ENCODE measurements at places on chromosomes 5 and 9.

DNA sequence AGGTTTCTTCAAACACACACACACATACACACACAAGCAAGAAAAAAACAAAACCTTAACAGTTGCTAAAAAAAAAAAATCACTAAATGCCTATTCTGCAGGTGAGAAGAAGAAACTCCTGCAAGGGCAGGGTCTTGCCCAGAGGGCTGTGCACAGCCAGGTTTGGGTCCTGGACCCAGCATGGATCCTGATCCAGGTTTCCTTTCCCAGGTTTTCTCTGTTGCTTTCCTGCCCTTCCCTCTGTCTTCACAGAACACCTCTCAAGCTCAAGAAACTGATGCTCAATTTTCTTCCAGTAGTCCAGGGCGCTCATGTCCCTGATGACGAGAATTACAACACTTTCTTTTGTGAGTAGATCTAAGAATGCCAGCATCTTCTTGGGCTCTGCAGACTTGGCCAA lies 136.6 kb downstream of the PAX5 start:
- no peak for DNase-seq

- DNase-seq = no peak
Observed at GRCh38 chr9:75962013-75962661, 71.7 kb downstream of the PCSK5 start.

DNA sequence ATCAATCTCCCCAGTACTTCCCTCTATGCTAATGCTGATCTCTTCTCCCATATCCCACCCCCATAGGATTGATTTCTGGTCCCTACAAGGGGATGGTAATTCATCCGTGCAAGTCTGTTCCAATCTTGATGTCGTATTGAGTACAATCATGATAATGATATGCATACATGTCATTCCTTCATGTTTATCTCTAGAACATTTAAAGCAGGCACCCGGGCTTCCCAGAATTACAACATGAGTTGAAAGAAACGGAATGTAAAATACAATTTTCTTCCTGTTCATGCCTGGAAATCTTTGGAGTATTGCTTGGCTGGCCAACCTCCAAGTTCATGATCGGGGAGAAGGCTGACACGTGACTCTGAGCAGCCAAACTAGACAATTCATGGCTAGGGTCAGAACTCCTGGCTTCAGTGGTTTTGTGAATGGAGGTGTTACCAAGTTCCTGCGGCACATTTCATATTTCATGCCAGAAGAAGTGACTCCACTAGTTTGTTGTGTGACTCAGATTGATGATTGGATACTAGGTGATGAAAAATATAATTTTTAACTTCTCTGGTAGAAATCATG lies 66.6 kb downstream of the C9orf152 start:
- DNase-seq = no peak

DNA sequence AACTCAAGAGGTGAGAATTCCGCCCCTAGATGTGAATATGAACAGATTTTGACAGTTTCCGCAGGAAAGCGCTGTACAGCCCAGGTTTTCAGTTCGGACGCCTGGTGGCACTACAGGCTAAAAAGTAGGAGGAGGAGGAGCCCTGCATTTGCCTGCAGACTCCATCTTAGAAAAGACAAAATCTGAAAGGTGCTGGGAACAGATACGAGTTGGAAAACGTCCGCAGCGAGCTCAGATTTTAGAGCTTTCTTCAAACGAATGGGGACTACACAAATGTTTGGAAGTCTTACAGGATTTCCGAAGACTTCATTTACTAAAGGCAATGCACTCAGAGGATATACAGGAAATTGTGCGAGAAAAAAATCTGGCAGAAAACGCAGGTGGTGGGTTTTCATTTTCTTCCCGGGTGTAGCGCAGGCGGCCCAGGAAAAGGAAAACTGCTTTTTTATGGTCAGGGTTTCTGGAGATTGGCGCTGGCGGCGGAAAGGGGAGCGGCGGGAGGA lies 9.9 kb upstream of the PCDHB2 start:
- DNase-seq = no peak

GRCh38 chr5:120062515-120062917 lies 401.6 kb upstream of the PRR16 start:
- no peak for DNase-seq

GRCh38 chr5:67578011-67578410 lies 381.4 kb upstream of the CD180 start:
- no peak for DNase-seq

DNA sequence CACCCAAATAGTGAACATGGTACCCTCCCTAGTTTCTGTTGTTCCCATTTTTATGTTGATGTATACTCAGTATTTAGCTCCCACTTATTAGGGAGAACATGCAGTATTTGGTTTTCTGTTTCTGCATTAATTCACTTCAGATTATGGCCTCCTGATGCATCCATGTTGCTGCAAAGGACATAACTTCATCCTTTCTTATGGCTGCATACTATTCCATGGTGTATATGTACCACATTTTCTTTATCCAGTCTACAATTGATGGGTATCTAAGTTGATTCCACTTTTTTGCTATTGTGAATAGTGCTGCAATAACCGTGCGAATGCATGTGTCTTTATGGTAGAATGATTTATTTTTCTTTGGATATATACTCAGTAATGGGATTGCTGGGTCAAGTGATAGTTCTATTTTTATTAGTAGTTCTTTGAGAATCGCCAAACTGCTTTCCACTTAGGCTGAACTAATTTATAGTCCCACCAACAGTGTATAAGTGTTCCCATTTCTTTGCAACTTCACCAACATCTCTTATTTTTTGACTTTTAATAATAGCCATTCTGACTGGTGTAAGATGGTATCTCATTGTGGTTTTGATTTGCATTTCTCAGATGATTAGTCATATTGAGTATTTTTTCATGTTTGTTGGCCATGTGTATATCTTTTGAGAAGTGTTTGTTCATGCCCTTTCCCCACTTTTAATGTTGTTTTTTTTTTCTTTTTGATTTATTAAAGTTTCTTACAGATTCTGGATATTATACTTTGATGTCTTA lies 79.6 kb downstream of the SMIM15 start:
- no peak for DNase-seq

DNA sequence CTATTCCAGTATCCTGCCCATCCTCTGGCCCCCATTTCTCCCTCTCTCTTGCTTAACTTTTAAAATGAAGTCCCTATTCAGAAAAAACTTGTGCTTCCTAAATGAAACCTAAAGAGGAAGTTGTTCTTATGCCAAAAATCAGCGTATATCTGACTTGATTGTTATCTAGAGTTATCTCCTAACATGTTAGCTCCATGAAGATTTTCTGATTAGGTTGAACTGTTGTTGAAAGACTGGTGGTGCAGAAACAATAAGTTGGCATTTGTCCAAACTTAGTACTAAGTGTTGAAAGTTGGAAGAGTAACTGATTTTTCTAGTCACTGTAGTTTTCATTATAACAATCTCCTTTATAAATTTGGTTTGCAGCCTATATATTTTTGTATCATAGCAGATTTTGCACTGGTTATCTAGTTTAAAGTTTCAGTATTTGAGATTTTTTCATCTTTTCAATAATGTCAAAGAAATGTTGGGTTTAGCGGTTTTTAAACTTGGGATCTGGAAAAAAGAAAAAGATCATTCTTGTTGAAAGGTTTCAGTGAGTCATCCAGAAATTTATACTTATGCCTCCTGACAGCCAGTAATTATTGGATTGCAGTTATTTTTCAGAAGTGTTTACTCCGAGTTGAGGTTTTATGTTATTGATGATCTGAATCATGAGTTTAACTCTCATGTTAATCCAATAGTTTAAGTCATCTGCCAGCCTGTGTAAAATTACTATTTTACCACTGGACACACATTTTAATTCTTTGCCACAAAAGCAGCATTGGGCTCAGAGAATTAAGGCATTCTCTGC lies 60.6 kb downstream of the PAM start:
- no peak for DNase-seq

GRCh38 chr9:121222524-121223171 lies 21.0 kb upstream of the RAB14 start:
- DNase-seq = no peak
